Pancreas (tissue), 10 donors: ENCODE measurements at places on chromosomes 5 and 9. TPM values are rescaled to one million over a fixed set of nuclear protein-coding genes. Genes with fewer than 3 reads are reported as not detected.

DNA sequence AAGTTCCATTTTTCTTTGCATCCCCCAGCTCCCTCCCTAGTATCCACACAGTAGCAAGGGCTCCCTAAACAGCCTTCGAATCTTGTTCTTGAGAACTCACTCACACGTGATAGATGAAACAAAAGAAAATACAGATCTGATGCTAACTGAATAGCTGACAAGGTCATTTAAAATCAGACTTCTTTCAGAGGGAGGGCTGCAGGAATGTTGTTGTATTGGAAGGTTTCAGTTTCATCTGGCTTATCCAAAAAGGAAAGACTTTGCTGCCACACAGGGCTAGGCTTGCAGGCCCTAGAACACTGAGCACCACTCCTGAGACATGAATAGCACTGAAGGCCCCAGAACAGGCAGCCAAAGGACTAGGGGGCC lies 3.2 kb downstream of the CD180 start:
- peak overlapping the region; percentile 13 for H3K27ac ChIP-seq
- H3K4me3 ChIP-seq: no peak overlapping the region
- DNase-seq: no peak
- no peaks in the 10 kb centered on the region for H3K36me3 ChIP-seq
- H3K4me1 ChIP-seq: no peaks in the 10 kb centered on the region

DNA sequence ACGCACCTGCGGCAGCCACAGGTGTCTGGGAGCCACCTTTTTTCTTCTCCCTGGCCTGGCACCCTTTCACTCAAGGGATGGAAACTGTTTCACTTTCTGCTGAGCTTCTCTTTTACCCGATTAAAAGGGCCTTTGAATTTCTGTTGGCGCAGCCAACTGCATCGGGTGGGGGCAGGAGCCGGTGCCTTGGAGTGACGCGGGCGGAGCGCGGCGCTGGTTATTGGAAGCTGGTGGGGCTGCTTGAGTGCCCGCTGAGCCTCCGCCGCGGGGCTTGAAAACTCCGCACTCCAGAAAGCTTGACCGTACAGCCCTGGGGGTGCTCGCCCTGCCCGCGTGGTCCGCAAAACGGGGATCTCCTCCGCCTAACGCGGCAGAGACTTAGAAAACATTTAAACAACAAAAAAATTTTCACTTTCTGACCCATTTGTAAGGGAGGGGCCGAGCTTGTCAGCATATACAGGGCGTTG lies 52.0 kb upstream of the TJP2 start:
- peak; percentile 86 for DNase-seq
- H3K36me3 ChIP-seq: no peaks in the 10 kb centered on the region
- H3K27me3 ChIP-seq: no peaks in the 10 kb centered on the region

DNA sequence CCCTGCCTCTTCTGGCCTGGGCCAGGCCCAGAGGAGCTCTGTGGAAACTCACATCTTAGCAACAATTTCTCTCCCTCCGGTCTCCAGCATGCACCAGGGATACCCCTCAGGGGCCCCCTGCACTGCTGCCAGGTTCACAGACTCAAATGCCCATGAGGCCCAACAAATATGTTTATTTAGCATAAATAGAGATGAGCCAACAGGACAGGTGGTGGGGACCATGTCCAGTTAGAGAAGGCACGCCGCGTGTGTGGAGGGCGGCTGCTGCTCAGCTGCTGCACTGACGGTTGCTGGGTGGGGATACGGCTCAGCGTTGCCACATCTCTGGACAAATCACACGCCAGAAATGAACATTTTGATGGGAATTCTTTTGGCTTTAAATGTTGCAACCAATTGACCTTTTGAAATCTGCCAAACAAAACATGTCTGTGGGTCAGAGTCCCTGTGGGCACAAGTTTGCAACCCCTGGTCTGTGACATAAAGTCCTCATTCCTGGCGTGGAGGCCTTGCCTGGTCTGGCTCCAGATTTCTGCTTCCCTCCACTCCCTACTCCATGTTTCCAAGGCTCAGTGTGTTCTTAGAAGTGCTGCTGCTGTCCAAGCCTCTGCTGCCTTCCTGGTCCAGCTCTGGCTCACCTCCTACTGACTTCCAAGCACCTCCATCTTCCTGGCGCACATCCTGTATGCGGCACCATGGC lies 88.9 kb downstream of the AMBP start:
- H3K27me3 ChIP-seq: no peaks in the 10 kb centered on the region
- H3K36me3 ChIP-seq: no peaks in the 10 kb centered on the region
- peaks cover 9% of the 10 kb centered on the region for H3K4me1 ChIP-seq
- H3K4me3 ChIP-seq: no peak overlapping the region
- no peak for DNase-seq
- H3K27ac ChIP-seq: no peak overlapping the region

The MEIKIN gene
- not detected for total RNA-seq

The NPR3 gene
- 0.35 TPM for total RNA-seq
